ENCODE measurements at places on chromosomes 5 and 9.

- DNase-seq, result peak; percentile 34
Observed at GRCh38 chr5:134240421-134240962, 14.6 kb upstream of the PPP2CA start.

DNA sequence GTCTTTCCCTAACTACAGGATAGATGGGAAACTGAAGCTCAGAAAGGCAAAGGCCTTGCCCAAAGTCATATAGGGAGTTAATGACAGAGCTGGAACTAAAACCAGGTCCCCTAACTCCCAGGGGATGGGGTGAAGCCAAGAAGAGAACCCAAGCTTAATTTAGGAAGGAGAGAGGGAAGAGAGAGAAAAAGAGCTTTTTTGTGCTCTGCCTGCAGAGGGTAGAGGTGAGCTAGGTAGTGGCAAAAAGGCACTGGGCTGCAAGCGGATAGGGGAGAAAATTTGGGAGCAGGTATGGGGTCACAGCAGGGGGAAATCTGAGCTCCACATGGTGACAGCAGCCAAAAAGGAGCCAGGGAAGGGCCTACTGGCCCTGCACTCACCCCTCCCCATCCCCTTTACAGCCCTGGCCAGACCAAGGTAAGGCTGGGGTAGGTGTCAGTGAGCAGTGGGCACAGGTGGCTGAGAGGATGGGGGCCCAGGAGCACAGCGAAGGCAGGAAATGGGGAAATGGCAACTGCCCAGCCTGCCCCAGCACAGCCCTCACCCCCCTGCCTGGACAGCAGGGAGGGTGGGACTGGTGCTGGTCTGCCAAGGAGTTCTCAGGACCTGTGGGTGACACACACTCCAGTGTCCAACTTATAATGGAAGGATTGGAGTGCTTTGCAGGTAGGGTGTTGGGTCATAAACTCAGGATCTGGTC, 3.3 kb downstream of the ENHO start:
- DNase-seq, result no peak

- DNase-seq, result peak; percentile 55
Observed at GRCh38 chr9:131965103-131965502, 114.6 kb downstream of the MED27 start.

- DNase-seq, result no peak
Observed at GRCh38 chr5:119926301-119926700, 296.9 kb downstream of the FAM170A start.
